ENCODE measurements at places on chromosomes 2 and 18. TPM values are rescaled to one million over a fixed set of nuclear protein-coding genes. Genes with fewer than 3 reads are reported as not detected.

DNA sequence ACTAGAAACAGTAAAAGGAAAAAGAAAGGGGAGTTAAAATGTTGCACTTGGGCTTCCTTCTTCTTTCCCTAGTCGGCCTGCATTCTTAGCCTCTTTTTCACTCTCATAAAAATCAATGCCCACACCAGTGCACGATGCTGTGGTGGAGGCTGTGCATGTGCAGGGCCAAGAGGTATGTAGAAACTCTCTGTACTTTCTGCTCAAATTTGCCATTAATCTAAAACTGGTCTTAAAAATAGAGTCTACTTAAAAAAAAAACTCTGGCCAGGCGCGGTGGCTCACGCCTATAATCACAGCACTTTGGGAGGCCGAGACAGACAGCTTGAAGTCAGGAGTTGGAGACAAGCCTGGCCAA, 11.1 kb downstream of the TRAPPC8 start:
- no peak for DNase-seq

The FTCDNL1 gene
- 3.4 TPM for total RNA-seq

The CROCC2 gene
- total RNA-seq, result 2.9 TPM

GRCh38 chr2:54347622-54348021, 91.6 kb upstream of the TSPYL6 start:
- no peak for DNase-seq

- DNase-seq, result no peak
Measured at GRCh38 chr18:40017021-40017420, 1938.0 kb upstream of the PIK3C3 start.

DNA sequence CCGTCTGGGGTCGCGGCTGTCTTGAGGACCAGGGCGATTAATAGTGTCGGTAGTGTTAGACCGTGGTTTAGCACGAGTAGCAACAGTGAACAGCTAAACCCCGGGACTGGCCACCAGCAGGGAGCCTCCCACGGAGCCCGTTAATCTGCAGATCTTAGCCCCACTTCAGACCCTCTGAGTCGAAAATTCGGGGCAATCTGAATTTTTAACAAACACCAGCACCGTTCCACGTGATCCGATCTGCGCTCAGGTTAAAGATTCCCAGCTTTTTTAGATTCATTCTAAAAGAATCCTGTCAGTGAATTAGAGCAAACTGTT, 479 bp upstream of the ATP5F1A start:
- no peak for DNase-seq

DNA sequence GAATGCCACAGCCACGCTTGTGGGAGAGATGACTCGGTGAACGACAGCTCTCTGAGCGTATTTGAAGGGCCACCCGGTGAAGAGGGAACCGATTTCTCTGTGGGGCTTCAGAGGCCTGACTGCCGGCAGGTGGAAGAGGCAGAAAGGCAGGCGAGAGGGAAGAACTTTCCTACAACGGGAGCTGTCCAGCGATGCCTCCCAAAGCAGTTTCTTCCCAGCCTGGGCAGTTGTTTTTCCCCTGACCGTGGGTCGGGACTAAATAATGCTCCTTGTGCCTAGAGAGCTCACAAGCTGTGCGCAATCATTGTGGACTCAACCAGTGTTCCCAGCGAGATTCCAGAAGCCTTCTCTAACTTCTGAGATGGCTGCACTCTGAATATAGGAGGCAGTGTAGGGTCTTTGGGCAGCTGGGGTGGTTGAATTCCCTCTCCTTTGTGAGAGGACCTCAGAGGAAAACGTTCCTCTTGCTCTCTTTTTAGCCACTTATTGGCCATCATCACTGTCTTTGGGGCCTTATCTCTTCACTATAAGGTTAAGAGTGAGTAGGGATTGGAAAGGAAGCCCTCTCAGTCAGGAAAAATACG, 710 bp downstream of the SEC11C start:
- no peak for DNase-seq

- no peak for DNase-seq
Measured at GRCh38 chr2:85694052-85695025, at the start of gene GNLY. Gene GNLY (plus strand): TSS chr2:85694358. CDS start chr2:85694419, 61 bp downstream.

- DNase-seq, result no peak
Measured at GRCh38 chr2:174686430-174686829, 77.8 kb downstream of the CHRNA1 start.

The GDF7 gene
- 11.6 TPM for total RNA-seq

DNA sequence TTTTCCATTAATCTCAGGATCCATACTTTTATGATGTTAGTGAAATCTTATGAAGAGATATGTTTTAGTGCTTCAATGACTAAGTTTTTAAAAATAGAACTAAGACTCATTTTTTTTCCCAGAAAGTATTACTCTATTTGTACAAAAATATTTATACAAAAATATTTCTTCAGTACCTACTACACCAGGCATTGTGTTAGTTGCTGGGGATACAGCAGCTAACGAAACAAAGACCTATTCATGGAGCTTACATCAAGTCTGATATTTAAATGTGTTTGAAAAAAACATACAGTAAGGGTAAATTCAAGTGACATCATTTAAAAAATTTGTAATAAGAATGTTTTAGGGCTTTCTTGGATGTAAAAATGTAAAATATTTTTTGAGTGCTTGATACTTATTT, 11.6 kb downstream of the VAPA start:
- DNase-seq, result no peak

DNA sequence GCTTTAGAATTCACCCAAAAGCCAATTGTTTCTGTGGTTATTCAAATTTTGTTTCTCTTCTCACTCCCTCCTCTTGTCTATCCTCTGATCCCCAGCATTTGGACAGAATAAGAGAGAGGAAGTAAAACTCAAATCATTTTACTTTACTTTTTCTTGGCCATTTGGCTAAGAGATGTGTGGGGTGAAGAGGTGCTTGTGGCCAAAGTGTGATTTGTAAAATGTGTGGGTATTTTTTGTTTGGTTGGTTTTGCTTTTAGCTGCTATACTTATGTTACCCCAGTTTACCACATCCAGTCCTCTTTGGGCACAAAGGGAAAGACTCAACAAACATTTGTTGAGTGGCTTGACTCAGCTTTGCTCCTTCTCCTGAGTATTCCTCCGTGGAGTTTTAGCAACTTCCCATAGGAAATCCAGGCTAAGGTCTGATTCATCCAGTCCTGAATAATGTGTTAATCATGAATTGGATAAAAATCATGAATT, 109.1 kb upstream of the CYP1B1 start:
- no peak for DNase-seq

The SERPINB2 gene
- total RNA-seq, result not detected

The TUBA3E gene
- total RNA-seq, result not detected

The ITGA6 gene
- 40.7 TPM for total RNA-seq

GRCh38 chr18:76515576-76515975, 20.5 kb upstream of the ZNF516 start:
- DNase-seq, result no peak

DNA sequence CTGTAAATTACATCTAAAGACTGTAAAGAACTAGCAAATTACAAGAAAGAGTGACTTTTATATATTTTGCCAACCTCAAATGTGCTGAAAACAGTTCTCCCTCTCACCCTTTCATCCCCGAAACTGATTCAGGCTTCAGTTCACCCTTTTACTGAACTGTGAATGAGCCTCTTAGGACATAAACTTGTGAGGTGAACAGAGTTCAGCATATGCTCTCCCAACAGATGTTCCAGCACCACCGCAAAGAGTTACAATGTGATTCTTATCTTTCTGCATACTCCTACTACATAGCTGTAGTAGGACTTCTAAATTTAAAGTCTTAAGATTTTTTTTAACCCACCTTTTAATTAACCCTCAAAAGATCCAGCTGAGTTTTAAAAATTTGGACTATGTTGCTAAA, 1.2 kb upstream of the ZCCHC2 start:
- no peak for DNase-seq

DNA sequence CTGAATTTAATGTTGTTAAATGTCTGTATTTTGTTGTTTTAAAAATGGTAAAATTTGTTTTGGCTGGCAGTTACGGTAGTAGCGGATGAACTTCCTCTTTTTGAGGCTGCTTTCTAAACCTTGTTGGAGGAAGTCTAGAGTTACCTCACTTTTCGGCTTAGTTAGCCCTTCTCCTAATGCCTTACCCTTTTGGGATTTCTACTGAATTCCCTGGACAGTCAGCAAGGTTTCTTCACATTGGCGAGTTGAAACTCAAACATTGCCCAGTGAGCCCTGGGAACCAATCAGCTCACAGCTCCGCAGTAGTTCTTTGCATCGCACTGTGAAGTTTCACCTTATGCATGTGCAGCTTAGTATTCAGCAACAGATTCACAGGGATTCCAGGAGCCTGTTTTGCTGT, 55.2 kb downstream of the TMEM247 start:
- no peak for DNase-seq

The PRKRA gene
- 75.5 TPM for total RNA-seq

The ACADL gene
- total RNA-seq, result 18.5 TPM

GRCh38 chr2:121071034-121071504, 213.9 kb downstream of the TFCP2L1 start:
- peak; percentile 76 for DNase-seq

The MYOM1 gene
- total RNA-seq, result 7.8 TPM

DNA sequence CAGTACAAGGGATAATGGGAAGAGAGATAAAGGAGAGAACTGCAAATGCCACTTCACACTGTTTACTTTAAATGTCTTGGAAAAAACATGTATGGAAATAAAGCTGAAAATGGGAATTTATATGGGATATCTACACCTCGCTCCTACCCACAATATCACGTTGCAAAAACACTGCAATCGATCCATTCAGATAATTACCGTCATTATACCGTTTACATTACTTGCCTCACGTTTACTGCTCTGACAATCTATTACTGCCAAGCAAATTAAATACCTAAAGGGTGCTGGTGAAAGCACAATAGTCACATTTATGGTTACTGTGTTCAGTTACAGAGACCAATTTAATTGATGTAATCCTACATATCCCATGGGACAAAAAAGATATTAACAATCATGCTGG, 214.7 kb upstream of the LYPD1 start:
- DNase-seq, result no peak

DNA sequence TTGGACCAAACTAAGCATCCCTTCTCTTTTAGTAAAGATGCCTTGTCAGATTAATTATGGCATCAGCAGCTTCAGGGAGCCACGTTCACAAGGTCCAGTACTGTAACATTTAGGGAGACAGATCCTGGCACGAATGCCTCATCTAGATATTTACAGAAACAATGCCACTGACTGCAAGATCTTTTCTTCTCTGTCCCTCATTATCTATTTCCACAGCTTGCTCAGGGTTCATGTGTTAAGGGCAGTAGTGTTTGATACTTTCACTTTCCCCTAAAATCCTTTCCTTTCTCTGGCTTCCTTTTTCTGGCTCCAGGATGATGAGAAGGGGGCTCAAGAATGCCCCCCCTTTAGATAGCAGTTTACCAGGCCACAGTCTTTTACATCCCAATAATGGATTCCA, 393.9 kb downstream of the BCL11A start:
- DNase-seq, result no peak

The PROKR1 gene
- not detected for total RNA-seq

GRCh38 chr18:24631243-24632025, 171.0 kb downstream of the HRH4 start:
- DNase-seq, result no peak

The UNC80 gene
- 0.11 TPM for total RNA-seq

- no peak for DNase-seq
Measured at GRCh38 chr2:229422063-229422462, 151.0 kb upstream of the PID1 start.

The HOXD12 gene
- not detected for total RNA-seq

GRCh38 chr2:9306911-9307310, 100.3 kb downstream of the ASAP2 start:
- no peak for DNase-seq

The FAM228B gene
- 144 TPM for total RNA-seq

- DNase-seq, result no peak
Measured at GRCh38 chr2:112728029-112728362, 7.2 kb downstream of the NT5DC4 start.

DNA sequence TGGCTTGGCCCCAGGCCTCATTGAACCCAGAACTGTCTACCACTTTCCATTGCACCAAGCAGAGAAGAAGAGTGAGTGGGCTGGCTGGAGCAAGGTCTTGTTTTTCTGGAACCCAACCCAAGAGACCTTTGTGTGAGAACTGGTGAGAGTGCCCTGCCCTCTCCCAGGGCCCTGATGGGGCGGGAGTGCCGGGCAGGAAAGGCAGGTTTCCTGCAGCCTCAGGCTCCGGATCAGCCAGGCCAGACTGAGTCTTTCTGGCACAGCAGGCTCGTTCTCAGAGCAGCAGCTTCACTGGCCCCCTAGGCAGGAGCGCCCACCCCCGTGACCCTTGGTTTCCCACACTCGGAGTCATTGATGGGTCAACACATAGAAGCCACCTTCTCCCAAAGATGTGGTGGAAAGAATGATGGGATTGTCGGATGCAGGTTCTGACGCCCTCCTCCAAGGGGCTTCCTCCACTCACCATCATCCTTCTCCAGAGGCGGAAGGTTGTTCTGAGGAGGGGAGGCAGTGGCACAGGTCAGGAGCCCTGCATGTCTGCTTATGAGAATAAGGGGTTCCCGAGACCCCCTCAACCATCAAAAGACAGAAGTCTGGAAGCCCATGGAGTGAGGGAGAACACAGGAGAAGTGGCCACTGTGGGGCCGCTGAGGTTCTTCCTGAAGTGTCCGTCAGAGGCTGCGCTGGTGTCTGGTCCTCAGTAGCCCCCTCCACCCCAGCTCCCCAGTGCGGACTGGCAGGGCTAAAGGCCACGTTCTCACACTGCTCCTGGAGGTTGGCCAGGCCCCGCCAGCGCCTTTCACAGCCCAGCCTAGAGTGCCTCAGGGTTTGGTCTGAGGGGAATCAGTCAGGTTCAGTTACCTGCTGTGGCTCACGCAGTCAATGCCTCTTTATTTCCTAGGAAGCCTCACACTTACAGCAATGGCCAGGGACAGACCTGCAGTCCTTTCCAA, 62.8 kb upstream of the LAPTM4A start:
- no peak for DNase-seq

GRCh38 chr2:208638059-208638458, 231.5 kb downstream of the PTH2R start:
- DNase-seq, result no peak

The IAH1 gene
- 86.0 TPM for total RNA-seq

DNA sequence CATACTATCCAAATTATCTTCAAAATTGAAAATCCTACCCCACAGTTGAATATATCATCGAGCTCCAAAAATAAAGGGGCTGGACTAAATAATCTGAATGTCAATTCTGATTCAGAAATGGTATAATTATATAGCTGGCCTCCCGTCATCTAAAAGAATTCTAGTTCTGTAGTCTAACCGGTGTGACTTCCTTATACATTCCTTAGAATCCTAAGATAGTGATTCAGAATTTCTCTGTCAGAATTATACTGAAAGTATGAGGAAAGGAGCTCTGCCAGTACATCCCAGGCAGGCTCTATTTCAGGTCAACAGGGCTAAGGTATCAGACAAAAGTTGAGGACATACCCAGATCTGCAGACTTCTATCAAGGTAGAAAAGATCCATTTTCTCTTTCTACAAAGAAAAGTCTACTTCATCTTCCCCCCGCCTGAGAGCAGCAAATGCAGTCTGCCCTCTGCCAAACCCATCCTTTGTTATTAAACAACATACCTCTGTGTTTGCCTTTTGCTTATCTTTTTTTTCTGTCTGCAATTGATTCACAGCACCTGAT, 128.5 kb downstream of the METTL4 start:
- DNase-seq, result no peak
